ENCODE measurements at places on chromosomes 4 and X. TPM values are rescaled to one million over a fixed set of nuclear protein-coding genes. Genes with fewer than 3 reads are reported as not detected.

DNA sequence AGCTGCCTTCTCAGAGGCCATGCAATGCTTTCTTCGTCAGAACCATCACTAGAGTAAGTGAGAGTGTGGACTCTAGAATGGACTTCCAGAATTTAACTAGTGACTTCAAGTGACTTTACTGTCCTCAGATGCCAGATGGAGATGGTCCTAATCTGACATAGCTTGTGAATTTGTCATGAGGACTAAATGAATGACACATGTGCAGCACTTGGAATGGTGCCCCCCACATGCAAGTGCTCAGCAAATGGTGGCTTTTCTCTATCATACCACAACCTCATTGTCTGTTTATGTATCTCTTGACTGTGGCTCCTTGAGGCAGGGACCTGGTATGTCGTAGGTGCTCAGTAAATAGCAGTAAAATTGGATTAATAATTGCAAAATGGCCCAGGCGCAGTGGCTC lies 91.6 kb upstream of the STX18 start:
- no peak for DNase-seq

Gene NUDT11
- total RNA-seq, result 0.64 TPM

DNA sequence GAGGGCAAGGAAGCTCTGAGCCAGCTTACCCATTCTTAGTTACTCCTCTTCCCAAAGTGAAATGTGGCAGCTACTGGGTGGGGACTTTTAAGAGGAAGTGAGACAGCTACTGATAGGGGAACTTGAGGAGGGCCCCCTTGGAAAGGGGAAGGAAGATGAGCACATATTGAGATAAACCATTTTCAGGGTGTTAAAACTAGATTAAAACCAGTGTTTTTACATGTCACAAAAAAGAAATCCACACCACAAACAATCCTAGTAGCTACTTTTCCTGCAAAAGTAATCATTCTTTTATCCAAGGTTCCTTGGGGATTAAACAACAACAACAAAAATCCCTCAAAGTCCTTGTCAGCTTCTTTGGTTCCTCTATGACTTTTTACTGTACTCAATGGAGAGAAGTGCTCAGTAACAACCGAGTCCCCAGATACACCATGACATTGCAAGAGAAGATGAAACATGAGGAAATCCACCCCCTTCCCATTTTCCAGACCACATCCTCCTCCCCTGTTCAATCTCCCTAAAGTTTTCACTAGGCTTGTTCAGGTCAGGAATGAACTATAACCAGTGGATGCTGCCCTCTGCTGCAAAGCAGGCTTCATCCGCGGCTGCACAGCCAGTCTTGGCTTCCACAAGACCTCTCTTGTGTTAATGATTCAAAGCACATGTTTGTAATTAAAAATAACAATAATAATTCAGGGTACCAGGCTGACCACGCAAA lies 113.5 kb upstream of the TMEM164 start:
- DNase-seq, result no peak

DNA sequence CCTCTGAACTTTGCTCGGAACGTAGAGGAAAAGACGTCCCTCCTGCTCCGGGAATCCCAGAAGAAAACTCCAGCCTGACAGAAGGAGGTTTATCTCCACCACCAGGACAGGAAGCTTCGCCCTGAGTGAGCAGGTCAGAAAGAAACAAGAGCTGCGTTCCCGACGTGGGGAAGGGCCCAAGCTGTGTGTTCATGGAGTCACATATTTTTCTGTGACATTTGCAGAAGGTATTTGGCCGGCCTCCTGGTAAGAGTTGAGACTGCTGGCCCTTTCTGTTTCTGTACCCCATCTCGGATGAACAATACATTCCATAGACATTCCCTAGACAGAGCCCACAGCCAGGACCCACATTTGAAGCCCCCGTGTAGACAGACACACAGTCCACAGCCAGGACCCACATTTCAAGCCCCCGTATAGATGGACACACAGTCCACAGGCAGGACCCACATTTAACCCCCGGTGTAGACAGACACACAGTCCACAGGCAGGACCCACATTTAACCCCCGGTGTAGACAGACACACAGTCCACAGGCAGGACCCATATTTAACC lies 230.8 kb downstream of the SHOX start:
- no peak for DNase-seq

DNA sequence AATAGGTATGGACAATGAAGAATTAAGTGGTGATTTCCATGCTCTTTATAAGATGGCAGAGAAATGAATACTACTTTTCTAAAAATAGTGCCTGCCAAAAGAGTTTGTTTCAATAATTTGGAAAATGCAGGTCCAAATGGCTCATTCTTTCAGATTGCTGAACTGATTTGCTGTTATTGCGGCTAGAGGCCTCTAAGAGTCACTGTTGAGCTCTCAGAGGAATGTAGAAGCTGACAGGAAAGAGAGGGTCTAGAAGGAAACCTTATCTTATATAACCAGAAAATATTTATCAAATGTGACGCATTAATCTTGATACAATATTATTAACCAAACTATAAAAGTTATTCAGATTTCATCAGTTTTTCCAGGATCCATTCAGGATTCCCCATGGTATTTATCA lies 65.7 kb upstream of the PAGE1 start:
- DNase-seq, result no peak

DNA sequence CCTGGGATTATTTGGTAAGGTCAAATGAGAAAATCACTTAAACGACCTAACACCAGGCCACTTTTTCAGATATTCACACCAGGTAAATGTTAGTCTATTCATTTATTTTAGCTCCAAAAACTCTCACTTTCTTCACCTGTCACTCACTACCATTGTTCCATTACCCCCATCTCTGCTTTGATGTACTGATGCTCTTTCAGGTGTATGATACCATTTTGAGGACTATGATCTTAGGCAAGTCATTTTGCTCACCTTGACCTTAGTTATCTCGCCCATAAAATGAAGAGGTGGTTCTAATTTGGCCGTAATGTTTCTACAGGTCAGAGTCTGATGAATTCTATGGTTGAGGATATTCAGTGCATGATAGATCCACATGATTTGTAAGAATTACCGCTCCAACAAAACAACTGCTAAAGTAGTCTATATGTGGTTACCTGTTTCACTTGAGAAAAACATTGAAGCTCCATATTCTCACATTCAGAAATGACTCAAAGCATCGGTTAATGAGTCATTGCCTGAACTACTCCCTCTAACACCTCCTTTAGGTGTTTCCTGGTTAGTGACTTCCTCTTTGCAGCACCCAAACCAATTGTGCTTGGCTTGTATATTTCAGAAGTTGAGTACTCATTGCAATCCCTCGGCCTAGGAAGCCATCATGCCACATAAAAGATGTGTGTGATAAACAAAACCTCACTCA lies 4.5 kb downstream of the DTHD1 start:
- DNase-seq, result no peak

GRCh38 chr4:81137446-81137845 lies 77.6 kb downstream of the PRKG2 start:
- DNase-seq, result no peak

Measured in upper lobe of right lung (tissue), 1 donor.